ENCODE measurements at places on chromosomes 6 and 20. TPM values are rescaled to one million over a fixed set of nuclear protein-coding genes. Genes with fewer than 3 reads are reported as not detected.

The CCDC170 gene
- 0.04 TPM for total RNA-seq

The PTPN1 gene
- 62.8 TPM for total RNA-seq

The SIGLEC1 gene
- total RNA-seq = not detected

GRCh38 chr6:11767458-11767857 lies 11.1 kb downstream of the ADTRP start:
- DNase-seq = no peak

DNA sequence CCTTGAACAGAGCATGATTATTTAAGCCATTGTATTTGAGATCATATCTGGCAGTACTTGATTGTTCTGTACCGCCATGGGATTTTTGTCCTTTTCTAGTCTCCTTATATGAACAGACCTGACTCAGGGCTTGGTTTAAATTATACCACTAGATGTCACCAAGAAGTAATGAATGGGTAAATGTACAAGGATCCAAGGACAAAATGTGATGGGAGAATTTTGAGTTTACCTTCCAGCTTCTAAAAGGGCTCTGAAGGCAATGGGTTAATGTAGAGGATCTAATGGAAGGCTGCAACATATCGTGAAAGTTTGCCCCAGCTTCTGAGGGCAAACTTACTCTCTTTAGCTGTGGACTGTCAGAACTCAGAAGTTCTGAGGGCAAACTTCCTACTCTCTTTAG lies 12.0 kb downstream of the RNF8 start:
- no peak for DNase-seq

DNA sequence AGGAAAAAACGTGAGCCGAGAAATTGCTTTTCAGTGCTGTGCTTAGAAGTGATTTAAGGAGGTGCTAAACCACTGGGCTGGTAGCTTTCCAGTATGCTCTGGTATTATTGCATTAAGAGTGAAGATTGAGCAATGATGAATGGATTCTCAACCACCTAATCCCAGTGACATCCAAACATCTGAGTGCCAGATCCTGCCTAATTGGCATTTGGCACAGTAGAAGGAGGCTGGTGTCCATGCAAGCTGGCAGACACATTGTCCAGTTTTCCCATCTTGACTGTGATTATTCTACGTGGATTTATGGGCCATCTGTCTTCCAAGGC lies 398.0 kb upstream of the PLCB4 start:
- DNase-seq = no peak

All from pulmonary artery endothelial cell (primary cell).